ENCODE measurements at places on chromosomes 12 and 14.

DNA sequence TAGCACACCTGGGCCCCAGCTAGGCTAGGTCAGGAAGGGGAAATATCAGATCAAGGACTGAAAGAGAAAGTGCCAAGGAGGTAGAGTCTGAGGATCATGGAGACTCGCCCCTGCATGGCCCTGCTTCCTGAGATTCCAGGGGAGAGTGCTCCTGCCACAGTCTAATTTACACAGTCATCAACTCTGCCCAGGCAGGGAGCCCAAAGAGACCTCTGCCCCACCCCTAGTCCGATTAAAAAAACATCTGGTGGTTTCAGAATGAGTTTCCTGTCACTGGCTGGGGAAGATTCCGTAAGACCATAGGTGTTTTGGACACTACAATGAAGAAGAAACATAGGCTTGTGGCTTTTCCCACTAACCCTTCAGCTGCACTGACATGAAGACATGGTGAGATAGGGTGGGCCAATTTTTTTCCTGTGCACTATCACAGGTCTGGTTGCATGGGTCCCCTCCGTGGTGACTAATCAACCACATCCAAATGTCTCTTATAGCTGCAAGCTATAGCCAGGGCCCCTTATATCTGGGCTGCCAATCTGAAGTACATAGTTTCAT lies 31.5 kb upstream of the GZMB start:
- peaks cover 48% of the 10 kb centered on the region for H3K4me1 ChIP-seq
- DNase-seq, result no peak
- H3K27ac ChIP-seq, result peak overlapping the region; percentile 76
- H3K4me3 ChIP-seq, result peak overlapping the region; percentile 58

DNA sequence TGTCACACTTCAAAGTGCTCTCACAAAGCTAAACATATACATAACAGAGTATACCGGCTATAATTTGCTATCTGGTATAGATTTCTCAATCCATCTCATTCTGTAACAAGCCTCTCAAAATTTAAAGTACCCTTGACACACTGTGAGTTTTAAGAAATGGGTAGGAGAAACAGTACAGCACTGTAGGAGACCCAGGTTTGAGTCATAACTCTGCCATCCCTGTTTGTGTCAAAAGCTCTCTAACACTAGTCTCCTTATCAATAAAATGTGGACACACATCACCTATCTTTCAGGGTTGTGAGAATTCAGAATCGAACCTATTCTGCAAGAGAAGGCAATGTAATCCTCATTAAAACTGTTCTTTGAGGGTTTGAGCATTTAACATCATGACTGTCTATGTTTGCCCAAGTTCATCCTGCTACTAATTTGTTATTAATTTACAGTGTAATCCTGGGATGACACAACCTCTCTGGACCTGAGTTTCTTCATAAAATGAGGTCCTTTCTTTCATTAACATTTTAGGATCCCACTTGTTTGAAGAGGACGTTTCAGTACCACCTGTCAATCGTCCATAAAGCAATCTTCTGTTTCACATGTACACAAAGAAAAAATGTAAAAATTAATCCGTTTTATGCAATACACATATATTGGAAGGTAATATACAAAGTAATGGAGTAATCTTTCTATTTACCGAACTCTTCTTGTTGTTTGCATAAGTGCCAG lies 12.1 kb downstream of the SPTSSA start:
- no peak for DNase-seq
- H3K4me3 ChIP-seq, result no peak overlapping the region
- H3K27ac ChIP-seq, result no peak overlapping the region
- peaks cover 19% of the 10 kb centered on the region for H3K36me3 ChIP-seq
- no peaks in the 10 kb centered on the region for H3K27me3 ChIP-seq

- H3K4me3 ChIP-seq, result no peak overlapping the region
- H3K36me3 ChIP-seq, result peaks cover 49% of the 10 kb centered on the region
- no peaks in the 10 kb centered on the region for H3K4me1 ChIP-seq
Observed at GRCh38 chr12:57803319-57803893, 15.1 kb downstream of the AVIL start.

GRCh38 chr12:3231399-3231876 lies 154.3 kb downstream of the TSPAN9 start:
- peaks cover 7% of the 10 kb centered on the region for H3K27me3 ChIP-seq
- DNase-seq, result no peak
- peaks cover 20% of the 10 kb centered on the region for H3K4me1 ChIP-seq
- H3K27ac ChIP-seq, result no peak overlapping the region
- H3K36me3 ChIP-seq, result no peaks in the 10 kb centered on the region

GRCh38 chr12:24928131-24928530 lies 20.8 kb downstream of the BCAT1 start:
- H3K36me3 ChIP-seq, result no peaks in the 10 kb centered on the region
- no peaks in the 10 kb centered on the region for H3K27me3 ChIP-seq
- peaks cover 26% of the 10 kb centered on the region for H3K4me1 ChIP-seq
- no peak overlapping the region for H3K27ac ChIP-seq

DNA sequence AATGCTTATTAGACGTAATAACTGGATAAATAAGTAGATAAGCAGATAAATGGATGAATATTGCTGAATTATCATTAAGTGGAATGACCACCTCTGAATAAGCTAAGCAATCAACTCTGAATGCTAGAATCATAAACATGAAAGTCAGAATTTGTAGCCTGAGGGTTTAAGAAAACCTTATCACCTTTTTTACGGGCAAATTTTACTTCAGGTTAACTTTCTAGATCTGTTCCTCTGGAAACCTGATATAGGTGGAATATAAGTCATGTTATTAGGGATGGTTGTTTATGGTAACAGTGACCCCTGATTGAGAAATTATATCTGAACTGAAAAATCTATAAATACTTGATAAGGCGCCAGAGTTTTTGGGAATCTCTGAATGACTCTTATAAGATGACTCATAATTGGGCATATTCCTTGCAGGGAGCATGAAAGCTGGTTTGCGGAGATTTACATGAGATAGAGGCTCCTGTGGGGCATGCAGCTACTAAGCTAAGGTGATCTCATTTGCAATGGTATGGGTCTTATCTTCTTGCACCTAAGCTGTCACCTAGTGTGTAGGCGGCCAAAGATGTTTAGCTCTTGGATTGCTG lies 12.1 kb downstream of the SPX start:
- no peak for DNase-seq
- H3K27me3 ChIP-seq, result peaks cover 14% of the 10 kb centered on the region
- H3K4me1 ChIP-seq, result no peaks in the 10 kb centered on the region
- no peaks in the 10 kb centered on the region for H3K36me3 ChIP-seq
- no peak overlapping the region for H3K27ac ChIP-seq

GRCh38 chr14:20295067-20295466 lies 10.7 kb downstream of the TTC5 start:
- DNase-seq, result no peak
- no peak overlapping the region for H3K4me3 ChIP-seq
- peaks cover 26% of the 10 kb centered on the region for H3K4me1 ChIP-seq

DNA sequence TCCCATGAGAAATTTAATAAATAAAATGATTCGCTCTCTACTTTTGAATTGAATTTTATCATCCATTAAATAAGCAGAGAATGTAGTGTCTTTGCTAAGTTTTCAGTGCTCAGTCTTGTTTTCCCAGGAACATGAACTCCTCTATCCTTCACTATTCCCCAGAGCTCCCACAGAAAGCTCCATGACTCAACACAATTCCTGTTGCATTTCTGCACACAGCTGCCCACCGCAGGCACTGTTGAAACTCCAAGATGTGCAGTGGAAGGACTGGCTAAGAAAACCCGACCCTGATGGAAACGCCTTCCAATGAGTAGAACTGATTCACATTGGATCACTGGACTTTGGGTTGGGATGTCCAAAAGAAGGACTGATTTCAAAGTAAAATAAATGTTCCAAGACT lies 202.4 kb upstream of the AMIGO2 start:
- no peak overlapping the region for H3K4me3 ChIP-seq
- no peaks in the 10 kb centered on the region for H3K27me3 ChIP-seq
- no peak for DNase-seq
- H3K4me1 ChIP-seq, result peaks cover 12% of the 10 kb centered on the region

DNA sequence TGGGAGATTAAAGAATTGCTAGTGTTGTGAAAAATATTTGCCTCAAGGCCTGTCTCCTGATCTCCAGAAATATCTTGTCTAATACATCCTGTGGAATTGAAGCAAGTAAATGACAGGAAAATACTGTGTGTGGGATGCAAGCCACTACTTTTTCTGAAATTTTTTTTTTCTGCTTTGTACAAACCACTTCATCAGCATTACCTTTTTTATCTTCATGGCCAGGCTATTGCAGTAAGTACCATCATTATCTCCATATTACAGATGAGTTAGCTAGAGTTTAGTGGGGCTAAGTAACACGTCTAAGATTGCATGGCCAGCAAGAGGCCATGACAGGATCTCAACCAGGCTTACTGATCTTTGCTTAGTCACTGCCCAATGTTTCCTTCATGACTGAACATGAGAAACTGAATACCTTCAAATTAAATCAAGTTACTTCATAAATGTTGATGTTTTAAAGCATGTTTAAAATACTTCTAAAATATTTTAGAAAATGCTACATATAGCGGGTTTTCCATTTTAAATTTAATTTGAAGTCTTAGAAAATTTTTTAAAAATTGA lies 273.7 kb downstream of the SLC6A15 start:
- no peak overlapping the region for H3K27ac ChIP-seq
- DNase-seq, result no peak
- no peak overlapping the region for H3K4me3 ChIP-seq
- H3K4me1 ChIP-seq, result no peaks in the 10 kb centered on the region
- no peaks in the 10 kb centered on the region for H3K27me3 ChIP-seq
- H3K36me3 ChIP-seq, result no peaks in the 10 kb centered on the region

GRCh38 chr14:103313704-103314103 lies 20.3 kb upstream of the EIF5 start:
- H3K36me3 ChIP-seq, result no peaks in the 10 kb centered on the region
- no peaks in the 10 kb centered on the region for H3K4me1 ChIP-seq
- DNase-seq, result no peak
- H3K27ac ChIP-seq, result no peak overlapping the region

DNA sequence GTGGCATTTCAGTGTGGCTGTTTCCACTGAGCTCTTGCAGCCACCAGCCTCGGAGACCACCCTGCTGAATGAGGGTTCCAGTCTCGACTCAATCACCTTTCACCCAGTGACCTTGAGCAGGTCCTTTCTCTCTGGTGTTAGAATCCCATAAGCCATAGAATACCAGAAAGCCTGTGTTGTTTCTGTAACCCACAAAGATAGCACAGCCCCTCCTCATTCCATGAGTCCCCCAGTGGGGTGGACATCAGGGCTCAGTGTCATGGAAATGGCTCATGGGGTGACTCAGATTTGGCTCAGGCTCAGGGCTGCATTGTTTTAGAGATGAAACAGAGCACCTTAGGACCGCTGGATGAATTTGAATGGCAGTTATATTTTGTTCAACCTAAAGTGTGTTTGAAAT lies 171.5 kb downstream of the PTPN11 start:
- no peak overlapping the region for H3K27ac ChIP-seq
- DNase-seq, result no peak

DNA sequence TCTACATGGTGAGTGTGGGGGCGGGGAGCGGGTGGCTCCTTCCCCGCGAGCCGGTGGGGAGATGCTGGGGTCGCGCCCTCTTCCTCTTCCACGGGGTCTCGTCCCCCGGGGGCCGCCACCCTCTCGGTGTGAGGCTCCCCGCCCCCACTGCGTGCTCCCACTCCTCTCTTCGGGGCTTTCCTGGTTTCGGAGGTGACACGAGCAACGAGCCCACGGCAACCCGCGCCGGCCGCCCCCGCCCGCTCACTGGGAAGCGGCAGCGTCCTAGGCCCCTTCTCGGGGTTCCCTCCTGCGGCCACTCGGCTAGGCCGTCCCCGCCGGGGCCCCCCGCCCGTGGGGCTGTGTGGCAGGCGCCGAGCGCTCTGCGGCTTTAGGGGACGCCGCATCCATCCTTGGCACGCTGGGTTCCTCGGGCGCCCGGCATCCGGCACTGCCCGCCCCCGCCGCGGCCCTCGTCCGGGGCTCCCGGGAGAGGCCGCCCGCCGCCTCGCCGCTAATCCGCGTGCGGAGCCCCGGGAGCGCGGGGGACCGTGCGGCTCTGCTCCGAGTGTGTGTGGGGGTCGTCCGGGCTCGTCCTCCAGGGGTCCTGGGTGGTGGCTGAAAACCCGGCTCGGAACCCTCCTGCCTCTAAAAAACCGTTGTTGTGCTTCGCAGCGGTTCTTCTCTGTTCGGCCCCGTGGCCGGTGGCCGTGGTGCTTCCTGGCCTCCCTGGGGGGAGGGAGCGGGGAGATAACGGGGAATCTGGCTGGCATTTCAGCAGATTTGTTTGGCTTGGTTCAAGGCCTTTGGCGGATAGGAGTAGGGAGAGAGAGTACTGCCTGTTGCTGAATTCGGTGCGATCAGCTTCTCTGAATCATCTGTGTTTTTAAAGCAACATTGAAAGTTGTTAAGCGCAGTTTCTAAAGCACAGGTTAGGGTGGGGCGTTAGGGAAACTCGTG lies 1.0 kb downstream of the PCNX1 start:
- H3K4me1 ChIP-seq, result peaks cover 31% of the 10 kb centered on the region
- peak overlapping the region; percentile 88 for H3K27ac ChIP-seq
- H3K27me3 ChIP-seq, result no peaks in the 10 kb centered on the region
- peaks cover 8% of the 10 kb centered on the region for H3K36me3 ChIP-seq
- peak; percentile 66 for DNase-seq

- H3K27ac ChIP-seq, result no peak overlapping the region
- H3K4me3 ChIP-seq, result no peak overlapping the region
- H3K27me3 ChIP-seq, result peaks cover 2% of the 10 kb centered on the region
- H3K36me3 ChIP-seq, result no peaks in the 10 kb centered on the region
- no peak for DNase-seq
Observed at GRCh38 chr12:12167847-12168246, 97.1 kb downstream of the BCL2L14 start.

DNA sequence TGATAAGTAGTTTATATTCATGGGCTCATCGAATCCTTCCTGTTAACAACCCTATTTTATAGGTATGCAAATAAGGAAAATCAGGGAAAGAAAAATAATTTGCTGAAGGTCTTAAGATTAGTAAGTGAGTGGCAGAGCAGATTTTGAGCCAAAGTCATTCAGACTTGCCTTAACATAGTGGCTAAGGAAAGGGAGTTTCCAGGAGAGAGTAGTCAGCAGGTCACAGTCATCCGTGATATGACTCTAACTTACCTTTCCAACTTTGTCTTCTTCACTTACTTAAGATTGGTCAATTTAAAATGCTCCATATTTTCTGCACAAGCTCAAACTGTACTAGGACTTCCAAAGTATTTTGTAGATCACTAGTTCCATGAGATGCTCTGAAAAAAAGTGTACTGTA lies 46.6 kb downstream of the AKAP6 start:
- H3K4me3 ChIP-seq, result no peak overlapping the region
- DNase-seq, result no peak
- H3K36me3 ChIP-seq, result no peaks in the 10 kb centered on the region
- H3K27me3 ChIP-seq, result no peaks in the 10 kb centered on the region

- H3K36me3 ChIP-seq, result no peaks in the 10 kb centered on the region
- no peak for DNase-seq
- H3K27me3 ChIP-seq, result peaks cover 9% of the 10 kb centered on the region
- H3K4me3 ChIP-seq, result no peak overlapping the region
- H3K4me1 ChIP-seq, result no peaks in the 10 kb centered on the region
- no peak overlapping the region for H3K27ac ChIP-seq
Observed at GRCh38 chr14:90354551-90355298, 23.0 kb upstream of the NRDE2 start.

Measured in activated B cell treated with CpG ODN at 0.5 μM for 24 hours (primary cell).